ENCODE measurements at places on chromosomes 4 and X.

GRCh38 chr4:79882806-79883205 is 190.2 kb downstream of the ANTXR2 start:
- DNase-seq, result no peak

DNA sequence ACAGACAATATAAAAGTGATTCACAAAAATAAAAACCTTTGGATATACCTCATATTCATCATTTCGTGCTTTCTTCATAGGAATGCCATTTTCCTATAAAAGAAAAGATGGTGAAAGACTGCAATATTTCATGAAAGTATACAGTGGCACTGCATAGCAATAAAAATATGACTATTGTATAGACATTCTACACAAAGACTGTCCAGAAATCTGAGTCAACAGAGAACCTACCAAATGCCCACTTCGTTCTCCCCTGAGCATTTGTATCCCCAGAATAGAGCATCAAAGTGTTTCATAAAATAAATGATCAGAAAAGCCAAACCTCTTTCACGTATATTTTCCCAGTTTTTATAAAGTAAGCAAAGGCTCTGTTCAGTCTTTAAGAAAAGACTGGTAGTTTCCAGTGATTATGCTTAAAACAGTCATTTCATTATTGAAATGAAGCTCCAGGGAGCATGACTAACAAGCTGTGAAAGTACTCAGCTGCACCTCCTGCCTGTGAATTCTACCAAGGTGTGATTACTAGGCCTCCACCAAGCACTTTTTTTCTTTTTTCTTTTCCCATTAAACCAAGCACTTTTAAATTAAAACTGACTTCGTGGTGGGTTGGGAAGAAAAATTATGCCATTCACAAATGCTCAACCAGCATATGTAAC is 20.2 kb downstream of the PPA2 start:
- DNase-seq, result no peak

DNA sequence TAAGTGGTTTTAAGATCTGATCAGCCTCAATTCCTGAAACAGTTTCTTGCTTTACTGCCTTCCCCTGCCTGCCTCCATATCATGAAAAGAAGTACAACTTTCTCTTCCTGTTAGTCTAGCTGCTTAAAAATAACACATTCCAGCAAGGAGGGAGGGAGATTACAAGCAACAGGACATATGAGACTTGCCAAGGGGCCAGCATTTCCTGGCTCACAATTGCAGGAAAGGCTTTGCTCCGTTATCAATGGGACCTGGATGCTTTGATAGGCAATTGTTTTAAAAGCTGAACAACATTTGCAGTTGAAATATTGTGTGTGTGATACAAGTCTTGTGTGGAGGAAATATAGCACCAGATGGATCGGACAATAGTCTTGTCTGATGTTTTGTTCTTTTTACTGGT is 425.0 kb downstream of the FAT4 start:
- no peak for DNase-seq

DNA sequence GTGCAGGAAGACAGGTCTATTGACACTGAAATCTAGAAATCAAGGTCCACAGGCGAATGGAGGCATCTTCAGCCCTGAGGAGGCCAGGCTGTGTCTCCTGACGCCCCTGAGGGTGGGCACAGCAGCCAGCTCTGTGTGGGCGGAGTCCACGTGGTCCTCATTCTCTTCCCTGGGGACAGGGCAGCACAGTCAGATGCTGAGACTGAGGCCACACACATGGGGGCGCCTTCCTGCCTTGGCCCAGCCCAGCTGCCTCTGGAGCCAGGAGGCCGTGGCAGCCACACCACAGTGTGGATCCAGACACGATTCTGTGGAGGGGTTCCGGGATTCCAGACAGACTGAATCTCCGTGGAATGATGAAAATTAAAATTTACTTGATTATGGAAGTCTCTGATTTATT is 20.8 kb downstream of the FGFR3 start:
- no peak for DNase-seq

DNA sequence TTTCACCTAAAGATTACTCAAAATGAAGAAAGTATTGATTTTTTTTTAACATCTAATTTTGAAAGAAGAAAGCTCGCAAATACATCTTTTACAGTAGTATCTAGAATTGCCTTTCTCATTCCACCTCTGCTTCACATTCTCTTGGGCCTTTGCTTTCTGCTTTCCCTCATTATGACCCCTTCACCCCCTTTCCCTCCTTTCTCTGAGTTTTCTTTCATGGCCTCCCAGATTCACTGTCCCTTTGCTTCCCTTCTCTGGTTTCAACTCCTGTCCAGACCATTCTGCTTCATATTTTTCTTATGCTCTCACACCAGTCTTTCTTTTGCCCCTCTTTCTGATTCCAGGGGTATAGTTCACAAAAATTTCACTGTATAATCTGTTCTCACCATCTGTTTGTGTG is 29.0 kb downstream of the ADH5 start:
- DNase-seq, result no peak
